SK-MEL-5 (cell line): ENCODE measurements at places on chromosomes 3 and 15.

- DNase-seq = no peak
Measured at GRCh38 chr3:7423995-7424394, 563.1 kb downstream of the GRM7 start.

GRCh38 chr15:67115586-67115969, 50.2 kb downstream of the SMAD3 start:
- DNase-seq = no peak

DNA sequence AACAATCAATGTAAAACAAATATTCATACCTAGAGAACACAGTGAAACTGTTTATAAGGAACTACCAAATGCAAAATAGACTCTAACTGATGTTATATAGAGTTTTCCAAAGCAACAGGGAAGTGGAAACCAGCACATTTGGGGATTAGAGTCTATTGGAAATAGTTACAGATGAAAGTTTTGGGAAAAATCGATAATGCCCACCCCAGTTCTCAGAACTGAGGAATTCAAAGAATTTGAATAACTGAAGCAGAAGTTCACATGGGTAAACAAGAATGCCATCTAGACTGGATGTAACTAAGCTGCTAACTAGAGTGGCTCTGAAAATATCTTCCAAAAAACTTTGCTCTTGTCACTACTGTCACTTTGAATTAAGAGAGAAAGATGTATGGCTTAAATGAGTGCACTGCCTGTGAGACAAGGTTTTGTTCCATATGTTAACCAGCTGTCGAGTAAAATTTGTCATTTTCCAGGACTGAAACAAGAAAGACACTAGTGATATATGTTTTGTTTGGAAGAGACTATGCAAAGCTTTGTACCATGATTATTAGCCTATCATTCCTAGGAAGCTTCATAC, 9.2 kb upstream of the DENND4A start:
- no peak for DNase-seq

- DNase-seq = no peak
Measured at GRCh38 chr15:100780208-100780800, 99.3 kb upstream of the ALDH1A3 start.

DNA sequence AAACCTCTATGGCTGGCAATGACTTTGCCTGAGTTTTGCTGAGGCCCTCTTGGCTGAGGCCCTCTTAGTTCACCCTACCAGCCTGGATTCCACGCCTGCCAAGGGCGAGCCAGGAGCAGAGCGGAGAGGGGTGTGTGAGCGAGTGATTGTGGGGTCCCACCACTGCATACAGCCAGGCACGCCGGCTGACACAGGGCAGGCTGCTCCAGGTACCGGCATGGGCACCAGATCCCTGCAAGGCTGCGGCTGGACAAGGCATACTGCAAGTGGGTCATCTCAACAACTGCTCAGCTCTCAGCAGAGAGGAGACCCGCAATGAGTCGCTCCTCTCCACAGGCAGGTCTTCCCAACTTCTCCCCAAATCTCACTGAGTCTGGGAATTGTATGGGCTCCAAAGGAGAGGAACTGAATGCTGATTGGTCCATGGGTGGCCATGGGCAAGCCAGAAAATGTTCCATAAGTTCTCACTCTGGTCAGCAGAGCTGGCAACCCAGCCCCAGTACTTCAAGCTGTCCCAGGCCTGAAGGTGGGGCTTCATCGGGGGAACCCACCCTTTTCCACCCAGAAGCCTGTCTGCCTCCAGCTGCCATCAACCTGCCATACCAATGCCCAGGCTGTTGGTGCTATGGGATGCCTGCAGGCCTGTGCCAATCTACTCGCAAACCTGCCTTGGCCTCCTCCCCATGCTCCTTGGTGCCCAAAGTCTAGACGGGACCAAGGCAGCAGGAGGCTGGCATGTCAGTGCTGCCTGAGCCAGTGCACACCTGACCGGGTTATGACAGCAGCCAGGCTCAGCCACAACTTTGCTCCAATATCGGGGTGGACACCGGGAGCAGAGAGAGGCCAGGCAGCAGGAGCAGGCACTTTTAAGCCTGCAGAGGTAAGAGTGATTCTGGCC, 1273.6 kb upstream of the GBE1 start:
- DNase-seq = no peak

DNA sequence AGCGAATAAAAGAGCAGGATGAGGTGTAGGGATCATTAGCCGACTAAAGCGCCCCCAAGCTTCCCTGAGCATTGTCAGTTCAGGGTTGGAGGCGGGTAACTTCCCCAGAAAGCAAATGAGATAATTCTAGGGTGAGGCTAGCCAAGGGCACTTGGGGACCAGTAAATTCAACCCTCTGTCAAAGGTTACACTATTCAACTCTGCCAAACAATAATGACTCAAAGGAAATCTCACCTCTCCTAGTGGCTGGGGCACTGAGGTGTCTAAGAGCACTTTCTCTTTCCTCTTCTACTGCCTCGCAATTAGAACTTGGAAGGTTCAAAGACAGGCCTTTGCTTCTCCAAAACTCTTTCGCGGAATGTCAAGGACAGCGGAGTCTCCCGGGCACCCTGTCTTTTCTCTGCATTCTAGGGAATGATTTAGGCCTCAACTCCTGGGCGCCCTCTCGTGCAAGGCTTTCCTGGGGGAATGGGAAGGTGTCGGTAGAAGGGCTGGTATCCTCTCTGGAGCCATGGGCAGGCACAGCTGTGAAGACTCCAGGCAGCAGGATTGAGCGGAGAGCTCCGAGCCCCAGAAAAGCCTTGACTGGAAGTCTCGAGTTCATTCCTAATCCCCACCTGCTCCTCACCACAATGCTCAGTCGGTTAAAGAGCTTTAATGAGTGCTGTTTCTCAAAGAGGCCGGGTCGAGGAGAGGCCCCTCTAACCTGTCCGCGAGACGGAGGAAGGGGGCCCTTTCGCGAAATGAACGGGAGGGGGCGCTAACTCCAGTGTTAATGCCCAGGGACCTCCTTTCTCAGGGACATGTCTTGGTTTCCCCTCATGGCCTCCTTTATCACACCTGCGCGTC, 21.9 kb downstream of the ZIC4 start:
- no peak for DNase-seq

- no peak for DNase-seq
Measured at GRCh38 chr15:52004806-52005205, 14.2 kb upstream of the MAPK6 start.

- DNase-seq = no peak
Measured at GRCh38 chr3:104561324-104561723, 805.4 kb upstream of the ALCAM start.

- peak; percentile 29 for DNase-seq
Measured at GRCh38 chr3:174862101-174862500, 3.0 kb downstream of the NAALADL2 start.
